ENCODE measurements at places on chromosomes 7 and 10.

DNA sequence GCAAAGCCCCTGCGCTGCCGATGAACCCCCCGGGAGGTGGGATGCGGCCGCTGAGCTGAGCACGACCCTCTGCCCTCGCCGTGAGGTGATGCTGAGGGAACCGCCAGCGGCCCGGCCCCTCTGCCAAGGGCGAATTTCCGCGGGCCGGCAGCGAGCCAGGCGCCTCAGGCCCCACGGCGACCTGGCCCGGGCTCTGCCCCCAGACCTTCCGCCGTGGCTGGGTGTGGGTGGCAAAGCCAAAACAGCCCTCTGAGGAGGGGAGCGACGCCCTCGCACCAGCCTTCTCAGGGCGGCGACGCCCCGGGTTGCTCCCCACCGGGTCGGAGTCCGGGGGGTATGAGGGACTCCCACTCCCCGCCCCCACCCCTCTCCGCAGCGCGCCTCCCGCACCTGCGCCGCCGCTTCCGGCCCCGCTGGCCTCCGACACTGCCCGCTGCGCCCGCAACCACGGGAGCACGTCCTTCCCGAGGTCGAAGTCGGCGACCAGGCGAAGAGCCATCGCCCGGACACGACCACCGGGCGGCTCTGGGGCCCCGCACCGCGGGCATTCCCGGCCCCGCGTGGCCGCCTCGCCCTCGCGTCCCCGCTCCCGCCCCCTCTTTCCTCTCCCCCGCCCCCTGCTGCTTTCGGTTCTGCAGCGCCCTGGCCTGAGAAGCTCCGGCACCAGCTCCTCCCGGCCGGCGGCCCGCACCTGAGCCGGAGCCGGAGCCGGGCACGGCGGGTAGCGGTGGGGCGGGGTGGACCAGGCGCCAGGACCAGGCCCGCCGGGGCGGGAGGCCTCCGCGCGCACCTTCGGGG lies at the start of gene GSAP:
Gene GSAP (minus strand): TSS at position 527 of the 798 bp plus-strand sequence. CDS start 28 bp downstream, at position 499.
- no peak for DNase-seq

GRCh38 chr7:2399848-2400587 lies 3.4 kb upstream of the CHST12 start:
- DNase-seq, result peak; percentile 71

GRCh38 chr10:110353244-110354119 lies 48.8 kb upstream of the SMNDC1 start:
- DNase-seq, result no peak

DNA sequence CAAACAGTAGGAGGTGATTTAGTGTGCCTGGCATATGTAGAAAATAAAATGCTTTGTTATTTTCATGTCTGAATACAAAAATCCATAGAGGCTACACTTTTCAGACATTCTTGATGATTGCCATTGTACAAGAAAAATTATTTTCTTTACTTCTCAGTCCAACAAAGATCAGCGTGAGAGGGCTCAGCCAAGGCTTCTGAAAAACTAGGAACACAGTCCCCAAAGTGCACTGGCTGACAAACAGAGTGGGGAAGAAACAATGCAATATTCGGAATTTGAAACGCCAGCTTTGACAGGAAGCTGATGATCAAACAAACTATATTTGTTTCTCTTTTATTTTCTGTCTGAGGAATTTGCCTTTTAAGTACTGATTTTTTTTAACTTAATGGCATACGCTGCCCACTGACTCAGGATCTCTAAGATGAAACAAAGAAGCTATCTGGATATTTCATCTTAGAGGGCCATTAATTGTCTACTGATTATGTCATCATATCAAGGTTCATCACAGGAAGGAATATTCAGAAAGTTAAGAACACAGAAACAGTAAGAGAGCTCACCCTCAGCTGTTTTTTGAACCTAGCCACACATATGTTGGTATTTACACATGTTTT lies 197.0 kb upstream of the INHBA start:
- no peak for DNase-seq

DNA sequence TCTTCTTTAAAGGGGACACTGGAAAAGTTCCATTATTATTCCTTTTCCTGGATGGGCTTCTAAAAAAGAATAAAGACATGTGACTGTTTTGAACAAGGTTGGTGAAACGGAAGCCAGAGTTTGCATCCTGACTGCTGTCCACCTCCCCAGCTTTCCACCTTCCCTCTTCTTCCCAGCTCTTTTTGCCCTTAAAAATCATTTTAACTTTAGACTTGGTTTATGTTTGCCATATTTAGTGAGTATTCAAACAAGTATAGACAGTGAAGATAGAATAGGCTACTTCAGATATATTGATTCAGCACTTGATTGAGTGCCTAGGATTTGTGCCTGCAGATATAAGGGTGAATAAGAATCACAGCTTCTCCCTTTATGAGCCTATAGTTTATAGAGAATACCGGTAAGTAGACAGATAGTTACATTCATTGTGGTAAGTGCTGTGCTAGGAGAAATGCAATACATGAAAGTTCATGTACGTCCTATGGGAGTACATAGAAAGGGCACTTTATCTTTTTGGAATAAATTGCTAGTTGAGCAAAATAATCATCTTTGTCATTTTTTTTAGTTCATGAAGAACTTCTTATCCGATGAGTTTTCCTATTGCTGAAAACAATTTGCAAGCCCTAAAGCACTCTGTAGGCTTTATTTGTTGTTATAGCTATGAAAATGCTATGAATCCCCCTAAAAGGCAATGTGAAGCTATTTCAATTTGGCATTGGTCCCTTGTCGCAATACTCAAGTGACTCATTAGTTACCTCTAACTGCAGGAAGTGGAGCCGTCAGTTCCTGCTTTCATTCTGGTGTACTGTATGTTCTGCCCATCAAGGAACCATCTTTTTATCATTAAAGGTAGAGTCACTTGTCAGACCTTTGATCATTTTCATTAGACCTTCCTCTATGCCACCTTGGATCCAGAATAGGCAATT lies 57.2 kb upstream of the STRIP2 start:
- DNase-seq, result no peak

DNA sequence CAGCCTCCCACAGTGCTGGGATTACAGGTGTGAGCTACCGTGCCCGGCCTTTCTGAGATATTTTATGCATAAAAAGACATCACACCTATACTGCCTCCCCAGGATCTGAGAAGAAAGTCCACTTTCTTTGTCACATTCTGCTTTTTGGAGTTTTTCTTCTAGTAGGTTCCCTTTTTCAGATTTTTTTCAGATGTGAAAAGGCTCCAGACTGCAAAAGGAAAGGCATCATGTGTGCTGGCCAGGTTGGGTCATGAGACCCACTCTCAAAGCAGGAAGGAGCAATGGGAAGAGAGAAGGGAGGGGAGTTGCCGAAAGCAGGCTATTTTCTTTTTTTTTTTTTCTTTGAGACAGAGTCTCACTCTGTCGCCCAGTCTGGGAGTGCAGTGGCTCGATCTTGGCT lies 10.8 kb downstream of the BLVRA start:
- no peak for DNase-seq

GRCh38 chr7:92253251-92253650 lies 7.5 kb downstream of the ANKIB1 start:
- no peak for DNase-seq

DNA sequence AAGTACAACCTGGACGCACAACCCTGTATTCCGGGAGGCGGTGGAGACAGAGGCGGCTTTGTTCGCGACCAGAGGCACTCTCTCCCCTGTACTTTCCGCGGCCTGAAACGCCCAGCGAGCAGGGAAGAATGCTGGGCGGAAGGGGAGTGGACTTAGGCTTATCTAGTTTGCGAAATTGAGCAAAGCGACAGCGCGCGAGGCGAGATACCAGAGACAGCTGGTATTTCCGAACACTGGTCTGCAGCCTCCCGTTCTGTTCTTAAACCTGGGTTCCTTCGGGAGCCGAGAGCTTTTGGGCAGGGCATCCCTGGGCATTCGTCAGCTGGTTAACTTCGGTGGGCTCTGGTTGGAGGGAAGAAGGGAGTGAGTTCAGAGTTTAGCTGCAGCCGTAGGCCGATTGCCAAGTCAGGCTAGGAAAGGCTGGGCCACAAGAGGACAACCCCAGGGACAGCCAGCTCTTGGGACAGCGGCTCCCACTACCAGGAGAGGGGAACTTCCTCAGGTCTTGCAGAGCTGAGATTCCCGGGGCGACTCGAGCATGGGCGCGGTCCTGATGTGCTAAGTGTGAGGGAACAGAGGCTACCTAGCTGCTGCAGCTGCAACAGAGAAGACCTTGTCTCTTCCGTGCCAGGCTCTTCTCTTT lies 3.9 kb downstream of the HMX3 start:
- no peak for DNase-seq

DNA sequence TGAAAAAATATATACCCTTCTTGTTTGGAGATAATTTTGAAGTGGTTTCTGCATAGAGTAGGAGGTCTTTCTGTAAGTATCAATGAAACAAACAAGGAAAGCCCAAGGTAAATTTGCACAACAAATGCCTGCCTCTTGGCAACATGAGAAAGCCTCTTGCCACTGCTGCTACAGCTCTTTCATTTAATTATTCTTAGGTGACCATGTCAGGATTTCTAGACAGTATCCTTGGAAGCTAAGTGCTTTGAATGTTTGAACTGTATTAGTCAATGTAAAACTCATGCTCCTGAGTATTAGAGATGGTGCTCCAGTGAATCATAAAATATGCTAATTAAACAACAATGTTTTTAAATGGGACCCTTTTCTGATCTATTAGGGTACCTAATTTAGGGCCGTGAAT lies 81.2 kb upstream of the ITGB1 start:
- no peak for DNase-seq

- DNase-seq, result no peak
Observed at GRCh38 chr7:6116211-6116610, 85.0 kb downstream of the ANKRD61 start.

- no peak for DNase-seq
Observed at GRCh38 chr7:1917221-1918062, 247.4 kb downstream of the ELFN1 start.

DNA sequence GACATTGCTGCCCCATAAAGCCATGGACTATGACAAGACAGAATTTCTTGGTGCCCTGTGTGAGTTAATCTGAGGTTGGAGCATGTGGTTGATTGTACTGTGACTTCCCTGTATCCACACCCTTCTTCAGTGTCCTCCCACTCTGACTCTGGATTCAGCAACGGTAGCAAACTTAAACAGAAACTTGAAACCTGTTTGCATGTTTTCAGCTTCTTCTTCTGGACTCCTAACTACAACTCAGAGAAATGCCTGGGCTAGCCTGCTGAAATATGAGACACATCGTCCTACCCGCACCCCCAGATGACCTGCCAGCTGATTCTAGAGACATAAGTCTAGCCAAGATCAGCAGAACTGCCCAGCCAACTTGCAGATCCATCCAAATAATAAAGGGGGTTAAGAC lies 78.4 kb downstream of the IPMK start:
- DNase-seq, result no peak

- no peak for DNase-seq
Observed at GRCh38 chr7:144174613-144175012, 8.7 kb upstream of the CTAGE4 start.

GRCh38 chr10:86709396-86710185 lies 41.3 kb downstream of the LDB3 start:
- DNase-seq, result no peak

DNA sequence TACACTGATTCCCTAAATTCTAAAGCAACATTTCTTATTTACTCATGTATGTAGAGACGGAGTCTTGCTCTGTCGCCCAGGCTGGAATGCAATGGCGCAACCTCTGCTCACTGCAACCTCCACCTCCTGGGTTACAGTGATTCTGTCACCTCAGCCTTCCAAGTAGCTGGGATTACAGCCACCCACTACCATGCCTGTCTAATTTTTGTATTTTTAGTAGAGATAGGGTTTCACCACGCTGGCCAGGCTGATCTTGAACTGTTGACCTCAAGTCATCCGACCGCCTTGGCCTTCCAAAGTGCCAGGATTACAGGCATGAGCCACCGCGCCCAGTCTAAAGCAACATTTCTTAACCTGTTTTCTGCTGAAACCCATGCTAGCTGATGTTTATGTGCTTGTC lies 227.6 kb upstream of the PLXDC2 start:
- no peak for DNase-seq

DNA sequence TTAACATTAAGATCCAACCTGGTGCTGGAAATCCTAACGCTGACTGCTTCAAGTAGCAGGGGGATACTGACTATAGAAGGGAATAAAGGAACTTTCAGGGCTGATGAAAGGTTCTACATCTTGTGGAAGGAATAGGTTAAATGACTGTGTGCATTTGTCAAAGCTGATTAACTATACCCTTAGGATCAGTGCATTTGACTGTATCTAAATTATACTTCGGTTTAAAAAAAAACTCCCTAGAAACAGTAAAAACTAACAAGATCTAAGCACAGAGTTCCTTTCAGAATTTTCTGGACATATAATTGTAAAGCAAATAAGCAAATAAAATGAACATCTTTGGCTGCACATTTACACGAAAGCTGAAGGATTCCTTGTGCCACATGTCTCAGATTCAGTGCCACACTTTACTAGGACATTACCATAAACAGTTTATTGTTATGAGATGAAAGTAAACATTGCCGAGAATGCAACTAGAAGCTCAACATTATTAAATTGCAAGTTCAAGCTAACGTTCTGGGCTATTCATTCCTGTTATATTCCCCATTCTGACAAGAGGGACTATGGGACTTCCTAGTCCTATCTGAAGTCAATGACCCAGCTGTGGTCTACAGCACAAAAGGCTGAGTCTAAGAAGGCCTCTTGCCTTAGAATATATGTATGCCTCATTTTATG lies 20.7 kb downstream of the ANK3 start:
- DNase-seq, result no peak

DNA sequence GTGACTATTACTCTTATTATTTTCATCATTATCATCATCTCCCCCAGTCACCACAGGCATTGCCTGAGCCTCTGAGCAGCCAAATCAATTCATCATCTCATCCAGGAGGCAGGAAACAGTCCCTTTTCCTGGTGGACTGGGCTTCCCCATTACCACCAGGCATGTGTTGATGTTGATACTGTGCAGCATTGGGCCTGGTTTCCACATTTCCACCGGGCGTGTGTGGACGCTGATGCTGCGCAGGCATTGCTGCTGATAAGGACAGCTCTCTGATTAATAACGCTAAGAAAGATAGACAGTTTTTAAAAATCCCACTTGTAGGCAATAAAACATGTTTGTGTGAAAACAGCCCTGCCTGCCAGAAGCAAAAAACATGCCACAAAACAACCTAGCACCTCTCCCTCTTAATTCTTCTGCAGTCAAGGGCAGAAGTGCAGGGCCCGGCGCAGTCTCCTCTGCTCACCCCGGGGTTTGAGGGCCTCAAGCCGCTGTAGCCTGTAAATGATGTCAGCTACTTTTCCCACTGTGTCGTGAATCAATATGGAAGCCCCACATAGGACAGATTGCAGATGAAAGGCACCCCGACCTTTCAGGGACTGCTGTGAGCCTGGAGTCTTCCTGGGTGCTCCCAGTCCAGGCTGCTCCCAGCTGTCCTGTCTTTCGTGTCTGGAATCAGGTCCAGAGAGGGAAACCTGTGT lies 216.0 kb downstream of the WDR37 start:
- no peak for DNase-seq
